ENCODE measurements at places on chromosomes 1 and 21. TPM values are rescaled to one million over a fixed set of nuclear protein-coding genes. Genes with fewer than 3 reads are reported as not detected.

DNA sequence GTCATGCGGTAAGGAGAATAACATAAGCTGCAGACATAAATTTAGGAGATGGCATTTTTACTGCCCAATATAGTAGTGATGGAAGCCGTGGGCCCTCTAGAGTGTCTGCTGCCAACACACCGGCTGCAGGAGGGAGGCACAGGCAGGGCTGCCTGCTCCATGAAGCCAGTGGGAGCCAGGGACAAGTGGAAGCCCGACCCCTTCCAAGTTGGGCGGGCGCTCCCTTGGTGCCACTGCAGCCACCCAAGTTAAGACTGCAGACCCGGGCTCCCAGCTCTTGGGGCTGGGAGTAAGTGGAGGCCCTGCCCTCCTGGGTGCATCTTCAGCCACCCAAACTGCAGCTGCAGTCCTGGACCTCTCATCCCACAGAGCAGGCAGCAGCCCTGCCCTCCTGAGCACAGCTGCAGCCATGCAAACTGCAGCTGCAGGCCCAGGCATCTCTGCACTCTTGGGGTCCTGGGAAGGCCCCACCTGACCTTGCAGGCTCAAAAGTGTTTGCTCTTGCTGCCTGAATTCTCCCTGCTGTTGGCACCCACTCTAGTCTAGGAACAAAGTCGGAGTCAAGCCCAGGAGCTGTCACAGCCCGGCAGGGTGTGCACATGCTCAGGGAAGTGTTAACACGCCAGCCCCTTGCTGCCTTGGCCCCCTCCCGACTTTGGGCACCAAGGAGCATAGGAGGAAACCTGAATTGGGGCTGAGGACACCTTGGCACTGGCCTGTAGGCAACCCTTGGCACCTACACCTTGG, 437.2 kb upstream of the PRMT6 start:
- DNase-seq = no peak

CNR2 gene
- not detected for total RNA-seq

- DNase-seq = peak; percentile 14
Observed at GRCh38 chr1:67683766-67684525, 1.1 kb upstream of the GADD45A start.

GTF2B gene
- 69.7 TPM for total RNA-seq

- no peak for DNase-seq
Observed at GRCh38 chr21:38796424-38796823, 9.3 kb upstream of the ETS2 start.

LRRC38 gene
- total RNA-seq = not detected

GRCh38 chr1:110390692-110391245, at the start of gene SLC16A4:
Gene SLC16A4 (minus strand): TSS chr1:110391026. CDS start chr1:110389323, 1,703 bp downstream.
- DNase-seq = no peak

SPATC1L gene
- total RNA-seq = 2.8 TPM

DNA sequence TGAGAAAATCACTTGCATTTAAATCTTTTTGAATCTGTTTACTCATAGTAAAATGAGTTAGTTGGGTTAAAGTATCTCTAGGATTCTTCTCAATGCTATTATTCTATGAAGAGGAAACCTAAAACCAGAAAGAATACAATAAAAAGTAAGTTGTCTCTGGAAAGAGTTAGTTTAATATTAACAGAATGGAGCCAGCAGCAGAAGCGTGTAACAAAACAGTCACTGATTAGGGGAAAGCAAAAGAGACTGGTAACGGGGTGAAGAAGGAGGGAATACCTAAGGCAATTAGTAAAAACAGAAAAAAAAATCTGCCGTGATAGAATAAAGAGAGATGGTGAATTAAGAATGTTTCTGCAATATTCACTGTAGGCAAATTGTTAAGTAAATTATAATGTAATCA, 60.0 kb downstream of the NRDC start:
- DNase-seq = no peak

DNA sequence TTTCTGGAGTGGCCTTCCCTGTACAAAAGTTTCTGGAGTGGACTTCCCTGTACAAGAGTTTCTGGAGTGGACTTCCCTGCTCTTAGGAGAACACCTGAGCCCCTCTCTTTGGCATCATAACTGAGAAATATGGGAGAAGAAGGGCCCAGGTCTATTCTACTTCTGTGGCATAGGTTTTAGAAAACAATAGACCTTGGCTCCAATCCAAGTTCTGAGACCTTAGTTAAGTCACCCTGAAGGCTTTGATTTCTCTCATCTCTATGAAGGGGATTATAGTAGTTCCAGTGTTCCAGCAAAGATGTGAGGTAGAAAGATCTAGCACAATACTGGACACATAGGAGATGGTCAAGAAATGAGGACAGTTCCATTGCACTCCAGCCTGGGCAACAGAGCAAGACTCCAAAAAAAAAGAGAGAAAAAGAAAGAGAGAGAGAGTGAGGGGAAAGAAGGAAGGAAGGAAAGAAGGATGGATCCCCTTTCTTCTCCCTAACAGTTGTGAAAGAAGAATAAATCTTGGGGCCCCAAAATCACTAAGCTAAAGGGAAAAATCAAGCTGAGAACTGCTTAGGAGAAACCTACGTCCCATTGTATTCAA, 13.3 kb upstream of the EIF4G3 start:
- no peak for DNase-seq

DNA sequence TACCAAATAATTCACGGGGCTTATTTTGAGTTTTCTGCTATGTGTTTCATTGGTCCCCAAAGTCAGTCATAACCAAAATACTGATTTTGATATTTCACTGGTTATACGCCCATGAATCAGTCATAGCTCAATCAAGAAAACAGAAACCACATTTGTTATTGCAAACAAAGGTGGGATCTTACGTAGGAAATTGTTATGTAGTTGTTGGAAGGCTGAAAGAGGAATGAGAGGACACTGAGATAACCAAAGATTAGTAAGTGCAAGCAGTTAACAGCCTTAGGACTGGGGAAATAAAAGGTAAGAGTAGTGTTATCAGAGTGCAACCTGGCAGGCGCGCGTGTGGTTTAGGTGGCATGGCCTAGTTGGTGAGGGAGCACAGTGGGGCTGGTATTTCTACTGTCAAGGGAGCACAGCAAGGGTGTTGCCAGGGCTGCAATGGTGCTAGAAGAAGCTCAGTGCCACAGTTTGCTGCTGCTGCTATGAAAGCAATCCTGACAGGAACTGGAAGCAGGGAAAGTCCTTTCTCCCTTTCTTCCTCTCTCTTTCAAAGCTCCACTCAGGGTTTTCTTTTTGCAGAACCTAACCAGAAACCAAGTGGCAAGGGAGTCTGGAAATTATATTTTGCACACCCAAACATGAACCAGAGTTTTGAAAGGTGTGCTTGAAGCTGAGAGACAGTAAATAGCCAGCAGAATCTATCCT, 33.7 kb downstream of the RTCA start:
- DNase-seq = no peak
